ENCODE measurements at places on chromosomes 3 and 15.

- no peak for DNase-seq
Observed at GRCh38 chr3:191330530-191331048, 263 bp upstream of the UTS2B start.

DNA sequence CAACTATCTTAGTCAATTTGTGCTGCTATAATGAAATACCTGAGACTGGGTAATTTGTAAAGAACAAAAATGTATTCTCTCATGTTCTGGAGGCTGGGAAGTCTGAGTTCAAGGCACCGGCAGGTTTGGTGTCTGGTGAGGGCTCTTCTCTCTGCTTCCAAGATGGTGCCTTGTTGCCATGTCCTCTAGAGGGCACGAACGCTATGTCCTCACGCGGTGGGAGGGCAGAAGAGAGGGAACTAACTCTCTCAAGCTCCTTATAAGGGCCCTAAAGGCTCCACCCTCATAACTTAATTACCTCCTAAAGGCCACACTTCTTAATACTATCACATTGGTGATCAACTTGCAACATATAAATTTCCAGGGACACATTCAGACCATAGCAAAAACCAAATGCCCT lies 108.4 kb downstream of the ADAMTSL3 start:
- DNase-seq: no peak

DNA sequence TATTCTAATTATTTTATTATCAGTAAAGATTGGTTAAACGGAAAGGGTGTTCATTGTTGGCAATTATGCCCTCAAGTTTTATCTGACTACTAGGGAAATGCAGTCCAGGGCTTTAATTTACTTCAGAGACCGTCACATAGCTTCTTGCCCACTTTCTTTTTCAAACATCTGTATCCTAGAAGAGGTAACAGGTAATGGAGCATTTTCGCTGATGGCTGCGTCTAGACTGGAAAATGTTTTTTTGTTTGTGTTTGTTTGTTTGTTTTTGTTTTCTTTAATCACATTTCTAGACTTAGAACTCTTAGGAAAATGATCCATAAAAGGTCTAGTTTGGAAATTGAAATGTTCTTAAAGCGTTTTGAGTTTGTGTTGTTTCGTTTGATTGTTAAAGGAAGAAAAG lies 71.4 kb downstream of the ANXA2 start:
- DNase-seq: no peak

DNA sequence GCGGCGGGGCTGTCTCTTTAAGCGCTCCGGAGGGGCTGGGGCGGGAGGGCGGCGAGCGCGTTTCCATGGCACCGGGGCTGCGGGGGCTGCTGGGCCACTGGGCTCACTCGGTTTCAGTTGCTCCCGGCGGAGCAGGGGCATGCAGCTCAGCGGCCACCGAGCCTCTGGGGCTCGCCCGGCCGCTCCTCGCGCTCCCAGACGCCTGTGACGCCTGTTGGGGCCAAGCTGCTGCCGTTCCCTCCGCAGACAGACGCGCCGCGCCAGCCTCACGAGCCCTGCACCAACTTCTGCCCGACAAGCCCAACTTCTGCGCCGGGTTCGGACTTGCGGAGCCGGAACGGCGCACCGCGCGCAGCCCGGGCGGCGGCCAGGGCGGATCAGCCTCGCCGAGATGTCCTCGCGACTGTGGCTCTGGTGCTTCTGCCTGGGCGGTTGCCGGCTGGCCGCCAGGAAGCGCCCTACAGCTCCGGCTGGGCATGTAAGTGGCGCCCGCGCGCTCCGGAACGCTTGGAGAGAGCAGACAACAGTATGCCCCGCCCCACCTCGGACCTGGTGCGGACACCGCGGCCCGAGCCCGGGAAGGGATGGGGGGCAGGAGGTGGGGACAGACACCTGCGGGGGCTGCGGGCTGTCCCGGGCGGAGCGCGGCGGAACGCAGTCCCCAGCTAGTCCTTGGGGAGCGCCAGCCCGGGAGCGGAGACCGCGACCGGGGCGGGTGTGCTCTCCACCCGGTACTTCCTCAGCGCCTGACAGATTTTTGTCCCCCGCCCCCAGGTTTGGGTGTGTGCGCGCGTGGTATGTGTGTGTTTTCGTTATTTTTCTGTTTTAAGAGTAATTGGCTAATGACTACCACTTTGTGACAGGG lies 154.1 kb upstream of the GOLIM4 start:
- no peak for DNase-seq

DNA sequence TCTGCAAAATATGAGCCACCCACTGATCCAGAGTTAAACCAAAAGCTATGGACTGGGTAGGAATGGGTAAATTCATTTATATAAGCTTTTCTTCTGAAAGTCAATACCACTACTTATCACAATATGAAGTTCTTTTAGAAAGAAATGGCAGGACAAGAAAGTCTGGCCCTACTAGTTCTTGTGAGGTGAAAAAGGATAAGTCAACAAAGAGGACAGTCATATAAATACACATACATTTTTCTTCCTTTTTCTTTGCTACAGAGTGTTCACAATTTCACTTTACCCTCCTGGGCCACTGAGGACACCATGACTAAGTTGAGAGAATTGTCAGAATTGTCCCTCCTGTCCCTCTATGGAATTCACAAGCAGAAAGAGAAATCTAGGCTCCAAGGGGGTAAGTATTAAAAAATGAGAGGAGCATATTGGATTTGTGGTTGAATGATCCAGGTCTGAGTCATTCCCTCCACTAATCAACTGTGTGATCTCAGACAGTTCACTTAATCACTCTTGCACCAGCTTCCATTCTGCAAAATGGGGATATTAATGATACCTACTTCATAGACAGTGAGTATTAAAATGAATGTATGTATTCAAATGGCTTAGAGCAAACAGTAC lies 27.6 kb downstream of the ACP3 start:
- DNase-seq: no peak
